ENCODE measurements at places on chromosomes 3 and 15.

GRCh38 chr3:39541917-39542329, 74.4 kb downstream of the MOBP start:
- DNase-seq = no peak

GRCh38 chr15:90192961-90193786, 8.0 kb upstream of the SEMA4B start:
- DNase-seq = no peak

DNA sequence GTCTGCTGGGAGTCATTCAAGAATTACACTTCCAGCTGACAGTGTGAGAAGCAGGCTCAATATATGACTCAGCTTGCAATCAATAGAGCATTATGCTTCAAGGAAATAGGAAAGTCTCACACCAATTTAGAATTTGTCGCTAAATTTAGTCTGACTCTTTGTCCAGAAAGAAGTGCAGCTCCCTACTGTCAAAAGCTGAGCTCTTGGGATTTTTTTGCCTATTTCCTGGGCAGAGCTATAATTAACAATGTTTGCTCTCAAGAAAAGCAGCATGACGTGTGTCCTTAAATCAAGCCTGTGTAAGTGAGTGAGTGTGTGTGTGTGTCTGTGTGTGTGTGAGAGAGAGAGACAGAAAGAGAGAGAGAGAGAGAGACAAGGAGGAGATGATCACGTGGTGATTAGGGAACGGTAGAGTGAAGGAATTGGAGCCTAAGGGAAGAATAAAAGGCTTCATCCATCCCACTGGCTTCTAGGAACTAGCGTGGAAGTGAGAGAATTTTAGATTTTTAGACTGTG, 16.4 kb upstream of the SLC35G2 start:
- no peak for DNase-seq

DNA sequence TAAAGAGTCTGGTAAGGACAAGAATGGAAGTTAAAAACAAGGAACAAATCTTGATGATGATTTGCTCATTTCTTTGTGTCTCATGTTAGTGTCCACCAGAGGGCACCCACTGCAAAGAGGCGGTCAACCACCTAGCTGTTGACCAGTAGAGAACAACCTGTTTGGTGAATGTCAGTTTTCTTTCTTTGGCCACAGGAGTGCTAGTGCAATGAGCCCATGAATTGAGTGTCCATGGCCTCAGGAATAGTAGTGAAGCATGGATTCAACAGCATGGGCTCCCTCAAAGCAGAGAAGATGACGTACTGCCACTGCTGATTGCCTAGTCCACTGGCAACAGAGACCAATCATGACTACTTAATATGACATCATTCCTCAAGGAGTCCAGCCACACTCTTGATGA, 10.7 kb upstream of the CNTN6 start:
- DNase-seq = no peak

- DNase-seq = no peak
These were observed 162.5 kb downstream of the FNDC3B start for GRCh38 chr3:172201870-172202236.

DNA sequence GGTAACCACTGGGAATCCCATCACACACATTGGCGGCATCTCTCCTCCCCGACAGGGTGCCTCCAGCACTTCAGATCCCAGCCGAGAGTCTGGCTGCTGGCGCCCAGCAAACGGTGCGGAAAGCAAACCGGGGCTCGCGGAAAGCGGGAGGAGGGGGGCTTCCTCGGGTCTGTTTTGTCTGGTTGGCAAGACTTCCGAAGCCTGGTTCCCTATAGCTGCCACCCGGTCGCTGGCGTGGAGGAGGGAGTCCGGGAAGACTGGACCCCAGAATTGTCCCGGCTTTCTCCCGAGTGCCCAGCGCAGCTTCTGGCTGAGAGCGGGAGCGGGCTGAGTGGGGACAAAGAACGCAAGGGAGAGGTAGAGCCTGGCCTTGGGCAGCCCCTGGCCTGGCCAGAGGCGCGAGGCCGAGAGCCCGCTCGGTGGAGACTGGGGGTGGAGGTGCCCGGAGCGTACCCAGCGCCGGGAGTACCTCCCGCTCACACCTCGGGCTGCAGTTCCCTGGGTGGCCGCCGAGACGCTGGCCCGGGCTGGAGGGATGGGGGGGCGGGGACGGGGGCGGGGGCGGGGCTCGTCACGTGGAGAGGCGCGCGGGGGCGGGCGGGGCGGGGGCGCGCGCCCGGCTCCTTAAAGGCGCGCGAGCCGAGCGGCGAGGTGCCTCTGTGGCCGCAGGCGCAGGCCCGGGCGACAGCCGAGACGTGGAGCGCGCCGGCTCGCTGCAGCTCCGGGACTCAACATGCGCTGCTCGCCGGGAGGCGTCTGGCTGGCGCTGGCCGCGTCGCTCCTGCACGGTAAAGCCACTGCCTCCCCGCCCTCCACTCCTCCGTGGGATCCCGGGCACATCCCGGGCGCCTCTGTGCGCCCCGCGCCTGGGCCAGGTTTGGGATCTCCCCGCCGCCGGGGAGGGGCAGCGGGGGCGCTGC, at the start of gene CHRNA7:
CHRNA7 (plus strand) TSS at position 654 of the 920 bp plus-strand sequence; CDS start at position 734, 80 bp downstream.
- no peak for DNase-seq

- no peak for DNase-seq
These were observed 5.4 kb downstream of the LEO1 start for GRCh38 chr15:51966192-51966591.

- no peak for DNase-seq
These were observed 769 bp upstream of the CSPG4 start for GRCh38 chr15:75713338-75713895.

GRCh38 chr15:33215941-33216872, 21.7 kb upstream of the FMN1 start:
- DNase-seq = no peak

GRCh38 chr3:157242836-157243235, 82.9 kb upstream of the CCNL1 start:
- DNase-seq = no peak

GRCh38 chr3:132517311-132517710, 79.8 kb upstream of the ACKR4 start:
- no peak for DNase-seq

DNA sequence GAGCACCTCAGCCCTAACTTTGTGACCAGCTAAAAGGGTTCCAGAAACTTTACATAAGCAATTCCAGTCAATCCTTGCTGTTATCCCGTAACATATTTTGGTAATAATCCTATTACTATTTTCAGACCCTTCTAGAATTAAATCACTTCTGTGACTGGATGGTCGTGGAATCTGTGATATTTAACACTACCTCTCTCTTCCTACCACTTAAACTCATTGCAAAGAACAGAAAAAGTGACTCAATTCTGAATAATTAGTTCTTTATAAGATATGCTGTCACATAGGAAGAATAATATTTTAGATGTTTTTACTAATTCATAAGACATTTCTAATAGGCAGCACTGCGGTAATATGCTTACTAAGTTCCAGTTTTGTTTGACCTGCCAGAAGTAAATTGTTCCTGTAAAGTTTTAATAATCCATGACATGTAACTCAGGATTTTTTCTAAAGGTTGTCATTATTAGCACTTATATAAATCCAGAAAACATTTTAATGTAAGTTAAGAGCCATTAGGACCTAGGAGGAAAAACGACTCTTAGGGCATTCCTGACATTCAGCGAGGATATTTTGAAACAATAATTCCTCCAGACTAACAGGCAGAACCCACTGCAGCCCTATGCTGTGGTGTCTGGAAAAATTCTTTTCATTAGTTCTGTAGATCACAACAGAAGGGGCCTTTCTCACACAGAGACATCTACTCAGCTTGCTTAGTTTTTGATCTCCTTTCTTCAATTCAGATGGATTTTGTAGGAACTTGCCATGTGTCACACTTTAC, 113.3 kb upstream of the MBNL1 start:
- DNase-seq = no peak

GRCh38 chr15:79440355-79440908, 8.3 kb downstream of the MINAR1 start:
- no peak for DNase-seq

DNA sequence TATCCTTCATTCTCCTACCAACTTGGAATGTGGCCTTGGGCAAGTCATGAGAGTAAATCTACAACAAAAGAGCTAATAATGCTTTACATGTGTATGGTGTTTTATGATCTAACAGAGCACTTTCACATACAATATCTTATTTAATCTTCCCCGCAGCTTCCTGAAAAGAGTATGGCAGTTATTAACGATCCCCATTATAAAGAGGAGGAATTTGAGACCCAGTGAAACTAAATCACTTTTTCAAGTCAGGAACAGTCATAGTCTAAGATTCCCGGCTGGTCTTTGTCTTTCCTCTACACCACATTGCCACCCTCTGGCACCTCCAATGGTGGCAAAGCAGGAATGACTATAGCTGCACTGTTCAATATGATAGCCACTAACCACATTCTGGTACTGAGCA, 69.7 kb upstream of the CMSS1 start:
- no peak for DNase-seq

DNA sequence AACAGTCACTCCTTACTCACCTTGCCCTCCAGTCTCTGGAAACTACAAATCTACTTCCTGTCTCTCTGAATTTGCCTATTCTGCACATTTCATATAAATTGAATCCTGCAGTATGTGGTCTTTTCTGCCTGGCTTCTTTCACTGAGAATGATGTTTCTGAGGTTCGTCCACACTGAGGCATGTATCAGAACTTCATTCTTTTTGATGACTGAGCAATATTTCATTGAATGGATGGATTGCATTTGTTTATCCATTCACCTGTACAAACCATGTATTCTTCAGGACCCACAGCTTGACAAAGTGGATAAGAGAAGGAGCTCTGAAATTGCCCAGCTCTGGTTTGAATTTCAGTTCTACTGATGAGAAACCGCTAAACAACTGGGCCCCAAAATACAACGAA, 118.9 kb upstream of the ARRDC4 start:
- DNase-seq = no peak

DNA sequence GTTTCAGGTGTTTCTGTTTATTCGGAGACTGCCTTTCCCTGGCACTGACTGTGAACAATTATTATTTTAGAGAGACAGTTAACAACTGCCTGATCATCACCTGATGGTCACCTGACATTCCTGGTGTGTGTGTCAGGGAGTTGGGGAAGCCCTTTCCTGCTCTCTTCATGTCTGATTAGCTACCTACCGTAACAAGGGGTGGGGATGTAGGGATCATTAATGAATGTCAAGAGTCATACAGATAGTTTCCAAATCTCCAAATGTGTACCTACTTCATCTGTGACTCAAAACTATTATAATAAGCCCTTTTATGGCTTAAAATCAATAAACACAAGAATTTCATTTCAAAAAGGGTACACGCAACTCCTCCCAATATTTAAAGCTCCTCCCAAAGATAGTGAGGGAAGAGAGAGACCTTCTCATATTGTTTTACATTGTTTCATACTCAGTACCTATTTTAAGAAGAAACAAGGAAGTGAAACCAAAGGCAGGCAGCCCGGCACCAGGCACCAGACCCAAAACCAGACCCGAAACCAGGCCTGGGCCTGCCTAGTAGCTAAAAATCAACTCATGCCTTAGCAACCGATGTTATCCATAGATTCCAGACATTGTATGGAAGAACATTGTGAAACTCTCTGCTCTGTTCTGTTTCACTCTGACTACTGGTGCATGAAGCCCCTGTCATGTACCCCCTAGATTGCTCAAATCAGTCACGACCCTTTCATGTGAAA, 844.9 kb upstream of the ALCAM start:
- DNase-seq = no peak

DNA sequence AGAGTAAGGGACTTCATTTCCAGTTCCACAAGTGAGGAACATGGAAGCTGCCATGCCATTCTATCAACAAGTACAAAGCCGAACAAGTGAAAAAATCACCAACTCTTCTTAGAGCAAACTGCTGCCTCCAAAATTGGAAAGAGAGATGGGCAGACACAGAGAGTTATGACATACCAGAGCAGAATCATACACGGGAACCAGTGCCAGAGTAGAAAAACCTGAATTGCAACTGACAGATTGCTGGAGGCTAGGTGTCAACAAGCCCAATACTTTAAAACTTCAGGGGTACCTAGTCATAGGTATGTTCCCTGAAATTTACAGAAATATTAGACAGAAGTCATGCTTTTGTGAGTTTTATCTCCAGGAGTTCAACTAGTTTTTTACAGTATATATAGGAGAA, 62.0 kb downstream of the TTBK2 start:
- no peak for DNase-seq

DNA sequence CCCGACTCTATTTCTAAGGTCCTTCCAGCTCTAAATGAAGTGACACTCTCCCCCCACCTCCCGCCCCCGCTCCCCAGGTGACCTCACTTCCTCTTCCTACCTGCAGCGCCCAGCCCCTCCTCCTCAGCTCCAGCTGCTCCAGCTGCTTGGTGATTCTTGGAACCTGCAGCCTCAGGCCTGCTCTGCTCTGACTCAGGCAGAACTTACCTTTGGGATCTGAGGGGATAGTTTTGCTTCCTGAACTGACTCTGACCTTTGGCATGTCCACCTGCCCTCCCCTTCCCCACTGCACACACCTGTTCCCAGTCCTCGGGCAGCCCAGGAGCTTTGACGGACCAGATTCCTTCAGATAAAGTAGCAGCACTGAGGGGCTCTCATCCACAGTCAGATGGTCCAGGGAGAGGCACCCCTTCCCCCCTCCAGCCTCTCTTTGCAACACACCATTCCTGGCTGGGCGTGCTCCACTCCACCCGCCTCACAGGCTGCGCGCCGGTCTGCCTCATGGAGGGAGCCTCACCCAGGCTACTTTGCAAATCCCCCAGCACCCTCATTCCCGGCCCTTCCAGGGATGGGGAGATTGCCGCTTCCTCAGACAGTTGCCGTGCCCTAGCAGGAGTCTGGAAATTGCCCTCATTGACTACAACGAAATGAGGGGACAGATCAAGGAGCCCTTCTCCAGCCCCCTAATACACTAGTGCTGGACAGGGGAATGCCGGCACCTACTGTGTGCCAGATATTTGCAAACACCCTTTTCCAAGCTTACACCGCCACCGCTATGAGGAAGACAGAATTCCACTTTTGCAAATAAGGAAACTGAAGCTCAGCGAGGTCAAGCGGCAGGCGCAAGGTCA, 692 bp upstream of the C15orf39 start:
- no peak for DNase-seq

DNA sequence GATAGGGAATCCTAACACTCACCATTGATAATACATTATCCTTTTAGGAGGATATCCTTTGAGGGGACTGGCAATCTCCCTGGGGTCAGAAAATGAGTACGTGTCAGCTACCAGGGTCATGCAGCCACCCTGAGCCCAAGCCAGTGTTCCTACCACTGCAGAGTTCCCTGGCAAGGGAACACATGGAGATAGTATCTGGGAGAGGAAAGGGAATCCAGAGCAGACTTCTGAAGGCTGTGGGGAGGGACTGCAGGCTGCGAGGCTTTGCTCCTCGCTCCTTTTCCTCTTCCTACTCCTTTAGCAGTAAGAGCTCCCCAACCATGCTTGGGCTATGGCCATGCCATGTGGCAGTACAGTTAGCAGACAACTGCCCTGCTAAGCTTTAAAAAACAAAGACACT, 62.9 kb upstream of the TJP1 start:
- DNase-seq = no peak

GRCh38 chr3:33911525-33912322, 113.3 kb downstream of the PDCD6IP start:
- DNase-seq = no peak

- DNase-seq = no peak
These were observed 14.7 kb downstream of the CCR1 start for GRCh38 chr3:46193436-46193835.

GRCh38 chr3:172575375-172575774, 52.1 kb upstream of the TNFSF10 start:
- no peak for DNase-seq

Measured in stimulated activated CD8-positive, alpha-beta memory T cell treated with anti-CD3 and anti-CD28 coated beads, Interleukin-15, amount 100 ng/mL, for 1 hour (primary cell).